ENCODE measurements at places on chromosomes 4 and X.

DNA sequence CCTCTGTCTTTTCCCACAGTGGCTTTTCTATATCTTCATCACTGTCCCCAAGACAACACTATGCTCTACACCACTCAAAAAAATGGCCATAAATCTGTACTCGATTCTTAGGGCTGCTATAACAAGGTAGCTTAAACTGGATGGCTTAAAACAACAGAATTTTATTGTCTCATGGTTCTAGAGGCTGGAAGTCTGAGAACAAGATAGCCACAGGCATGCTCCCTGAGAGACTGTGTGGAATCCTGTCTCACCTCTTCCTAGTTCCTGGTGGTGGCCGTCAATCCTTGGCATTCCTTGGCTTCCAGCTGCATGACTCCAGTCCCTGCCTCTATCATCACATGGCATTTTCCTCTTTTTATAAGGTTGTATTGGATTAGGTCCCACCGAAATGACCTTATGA is 70.7 kb upstream of the DCLK2 start:
- no peak for DNase-seq

GRCh38 chrX:46953597-46953996 is 41.4 kb downstream of the JADE3 start:
- DNase-seq: no peak

DNA sequence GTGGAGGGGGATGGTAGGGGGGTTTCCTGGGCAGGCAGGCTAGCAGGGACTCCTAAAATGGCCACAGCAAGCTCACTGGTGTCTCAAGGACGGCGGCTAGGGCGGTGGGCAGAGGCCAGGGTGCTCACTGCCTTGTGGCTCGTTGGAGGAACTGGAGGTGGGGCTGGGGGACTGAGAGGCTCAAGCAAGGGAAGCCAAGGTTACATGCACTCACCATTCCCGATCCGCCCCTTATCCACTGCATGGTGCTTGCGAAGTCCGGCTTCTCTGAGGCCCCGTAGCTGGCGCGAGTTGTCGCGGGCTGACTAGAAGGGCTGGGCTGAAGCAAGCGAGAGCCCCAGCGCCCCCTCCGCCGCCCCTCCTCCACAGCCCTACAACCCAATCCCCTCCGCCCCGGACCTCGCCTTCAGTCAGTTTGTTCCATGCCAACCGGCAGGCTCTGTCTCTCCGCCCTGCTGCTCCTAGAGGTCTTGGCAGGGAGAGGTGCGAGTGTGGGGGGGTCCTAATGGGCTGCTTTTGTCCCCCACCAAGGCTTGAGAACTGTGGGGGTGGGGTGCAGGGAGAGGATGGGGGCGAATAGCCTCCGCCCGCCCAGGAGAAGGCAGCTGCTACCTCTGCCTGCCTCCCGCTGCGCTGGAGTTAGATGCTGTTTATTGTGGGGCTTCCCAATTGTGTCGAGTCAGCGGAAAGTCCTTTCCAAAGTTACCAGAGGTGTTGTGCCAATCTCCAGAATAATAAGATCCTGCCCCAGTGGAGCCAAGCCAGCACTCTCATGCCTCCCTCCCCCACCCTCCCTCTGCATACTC is at the start of gene ARHGEF9:
TSS of gene ARHGEF9 (minus strand) at position 313 of the 806 bp plus-strand sequence. CDS start at position 244, 69 bp downstream.
- no peak for DNase-seq

- DNase-seq: no peak
Observed at GRCh38 chr4:53490965-53491622, 100.2 kb downstream of the LNX1 start.
